ENCODE measurements at places on chromosomes 7 and 10. TPM values are rescaled to one million over a fixed set of nuclear protein-coding genes. Genes with fewer than 3 reads are reported as not detected.

WIPF3 gene
- 36.0 TPM for polyA plus RNA-seq

IL6 gene
- not detected for polyA plus RNA-seq

SLC18A3 gene
- not detected for polyA plus RNA-seq

LLCFC1 gene
- not detected for polyA plus RNA-seq

PNLIPRP2 gene
- polyA plus RNA-seq = not detected

SLC13A1 gene
- not detected for polyA plus RNA-seq

OR2A42 gene
- 0.65 TPM for polyA plus RNA-seq

GRCh38 chr10:75801121-75801520, 369.7 kb downstream of the LRMDA start:
- no peak for DNase-seq

DNA sequence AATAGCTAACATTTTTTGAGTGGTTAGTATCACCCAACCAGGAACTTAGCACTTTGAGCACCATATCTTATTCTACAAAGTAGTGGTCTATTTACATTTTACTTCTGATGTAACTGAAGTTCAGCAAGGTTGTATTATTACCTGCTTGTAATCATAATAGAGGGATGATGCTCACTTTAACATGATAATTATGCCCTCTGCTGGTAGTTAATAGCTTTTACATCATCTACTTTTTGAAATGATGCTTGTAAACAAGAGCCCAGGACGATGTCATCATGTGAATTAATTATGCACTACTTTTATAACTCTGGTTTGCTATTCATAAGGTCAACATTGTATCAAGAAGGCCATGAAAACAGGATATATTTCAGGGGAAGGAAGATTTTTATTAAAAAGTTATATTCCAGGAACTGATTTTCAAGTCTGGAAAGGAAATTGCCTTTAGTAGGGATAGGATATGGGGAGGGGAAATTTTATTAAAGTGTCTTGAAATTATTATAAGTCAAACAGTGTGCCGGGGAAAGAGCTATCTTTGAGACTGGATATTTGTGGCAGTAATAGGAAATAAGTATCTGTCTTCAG, 80.3 kb upstream of the SCIN start:
- no peak for DNase-seq

DNA sequence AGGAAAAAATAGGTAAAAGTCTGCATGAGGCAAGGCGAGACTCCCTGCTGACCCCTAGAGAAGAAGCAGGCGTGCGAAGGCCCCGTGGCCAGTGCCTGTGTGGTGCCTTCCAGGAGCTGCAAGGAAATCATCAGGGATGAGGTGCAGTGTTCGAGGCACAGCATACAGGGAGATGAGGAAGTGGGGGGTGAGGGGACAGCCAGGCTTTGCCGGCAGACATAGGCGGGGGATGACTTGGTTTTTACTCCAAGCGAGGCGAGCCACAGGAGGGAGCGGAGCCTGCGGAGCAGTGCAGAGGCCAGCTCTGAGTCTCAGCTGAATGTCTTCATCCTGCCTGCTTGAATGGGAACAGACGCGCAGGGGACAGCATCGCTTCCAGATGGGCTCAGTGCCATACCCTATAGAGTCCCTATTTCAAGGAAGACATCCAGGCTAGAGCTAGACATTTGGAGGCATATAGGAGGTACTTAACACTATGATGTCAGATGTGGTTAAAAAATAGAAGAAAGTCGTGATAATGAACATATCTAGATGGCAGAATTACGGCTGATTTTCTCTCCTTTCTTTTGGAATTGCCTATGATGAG, 49.5 kb downstream of the TCERG1L start:
- no peak for DNase-seq

GRCh38 chr10:15052121-15052520, 8.4 kb downstream of the OLAH start:
- no peak for DNase-seq

- DNase-seq = no peak
Measured at GRCh38 chr10:102682416-102682815, 31.8 kb downstream of the ARL3 start.

- DNase-seq = no peak
Measured at GRCh38 chr7:57404343-57404966, 45.5 kb upstream of the ZNF716 start.

DNA sequence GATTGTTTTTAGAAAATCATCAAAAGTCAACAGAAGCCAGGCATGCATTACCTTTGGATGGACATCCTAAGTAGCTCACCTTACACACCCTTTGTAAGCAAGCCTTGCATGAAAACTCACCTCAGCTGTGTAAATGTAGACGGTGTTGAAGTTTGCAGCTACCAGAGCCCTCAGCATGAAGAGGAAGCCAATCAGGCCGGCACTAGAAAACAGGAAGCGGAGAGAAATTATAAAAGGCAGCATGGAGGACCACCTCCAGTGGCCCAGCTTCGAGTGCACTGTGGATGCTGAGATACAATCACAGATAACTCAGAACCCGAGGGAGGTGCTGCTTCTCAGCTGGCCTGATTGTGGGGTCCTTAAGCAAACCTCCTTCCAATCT, 75.3 kb downstream of the SVOPL start:
- DNase-seq = no peak

- no peak for DNase-seq
Measured at GRCh38 chr7:3028758-3029093, 14.9 kb downstream of the CARD11 start.

DNA sequence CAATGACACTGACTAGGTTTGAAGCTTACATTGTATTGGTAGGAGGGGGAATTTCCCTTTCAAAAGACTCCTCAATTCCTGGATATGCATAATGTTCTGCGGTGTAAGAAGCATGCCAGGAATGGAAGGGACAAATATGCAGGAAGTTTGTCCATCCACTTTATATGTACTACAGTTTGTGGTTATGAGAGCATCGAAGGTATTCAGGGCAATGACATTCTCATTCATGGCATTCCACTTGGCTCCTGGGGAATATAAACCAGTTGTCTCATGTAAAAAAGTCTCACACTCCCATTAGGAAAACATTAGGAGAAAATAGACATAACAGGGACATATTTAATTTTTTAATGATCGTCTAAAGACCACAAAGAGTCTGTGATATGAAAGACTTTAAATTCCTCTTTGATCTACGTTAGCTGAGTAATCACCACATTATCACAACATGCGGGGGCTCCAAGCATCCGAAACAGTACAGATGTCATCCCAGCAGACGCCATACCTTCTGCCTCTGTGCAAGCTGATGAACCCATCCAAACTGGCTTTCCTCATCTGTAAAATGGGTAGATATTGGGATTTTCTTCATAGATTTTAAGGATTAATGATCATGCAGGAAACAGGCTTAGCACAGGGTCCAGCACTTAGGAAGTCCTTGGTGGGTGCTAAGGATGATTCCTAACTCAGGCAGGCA, 675.3 kb downstream of the INHBA start:
- DNase-seq = no peak

DNA sequence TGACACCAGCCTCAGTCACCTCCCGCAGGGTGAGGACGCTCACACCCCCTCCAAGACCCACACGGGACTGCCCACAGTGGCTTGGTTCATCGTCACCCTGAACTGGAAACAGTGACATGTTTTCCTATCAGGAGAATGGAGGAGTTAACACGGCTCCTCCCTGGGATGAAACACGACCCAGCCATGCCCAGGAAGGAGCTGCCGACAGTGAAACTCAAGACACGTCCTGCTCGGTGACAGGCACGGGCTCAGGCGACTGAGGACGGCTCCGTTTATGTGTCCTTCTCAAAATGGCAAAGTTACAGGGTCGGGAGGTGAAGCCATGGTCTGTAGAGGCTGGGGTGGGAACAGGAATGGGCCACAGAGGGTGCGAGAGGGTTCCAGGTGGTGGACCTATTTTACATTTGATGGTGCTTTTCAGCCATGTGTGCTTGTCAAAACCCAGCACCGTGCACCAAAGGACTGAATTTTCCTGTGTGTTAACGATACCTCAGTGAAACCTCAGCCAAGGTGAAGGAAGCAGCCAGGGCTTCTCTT, 272.4 kb downstream of the ADARB2 start:
- no peak for DNase-seq

- no peak for DNase-seq
Measured at GRCh38 chr10:17196573-17196972, 4.9 kb downstream of the TRDMT1 start.

GRCh38 chr10:51524041-51524440, 175.4 kb downstream of the CSTF2T start:
- DNase-seq = no peak

DNA sequence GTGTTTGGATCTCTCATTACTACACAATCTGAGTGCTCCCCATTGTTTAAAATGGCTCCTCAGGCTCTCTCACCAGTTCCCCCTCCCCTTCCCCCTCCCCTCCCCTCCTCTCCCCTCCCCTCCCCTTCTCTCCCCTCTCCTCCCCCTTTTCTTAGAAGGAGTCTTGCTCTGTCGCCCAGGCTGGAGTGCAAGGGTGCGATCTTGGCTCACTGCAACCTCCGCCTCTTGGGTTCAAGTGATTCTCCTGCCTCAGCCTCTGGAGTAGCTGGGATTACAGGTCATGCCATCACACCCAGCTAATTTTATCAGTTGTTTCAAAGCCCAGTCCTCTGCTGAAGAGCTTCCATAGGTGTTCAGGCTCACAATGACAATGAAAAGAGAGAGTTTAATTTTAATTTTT, 3.6 kb upstream of the CCAR1 start:
- DNase-seq = no peak

GRCh38 chr10:97850446-97850845, 803 bp downstream of the GOLGA7B start:
- no peak for DNase-seq

GRCh38 chr7:30840141-30841024, 69.2 kb downstream of the MINDY4 start:
- DNase-seq = no peak

GRCh38 chr10:71128311-71128980, 83.9 kb upstream of the UNC5B start:
- peak; percentile 30 for DNase-seq

DNA sequence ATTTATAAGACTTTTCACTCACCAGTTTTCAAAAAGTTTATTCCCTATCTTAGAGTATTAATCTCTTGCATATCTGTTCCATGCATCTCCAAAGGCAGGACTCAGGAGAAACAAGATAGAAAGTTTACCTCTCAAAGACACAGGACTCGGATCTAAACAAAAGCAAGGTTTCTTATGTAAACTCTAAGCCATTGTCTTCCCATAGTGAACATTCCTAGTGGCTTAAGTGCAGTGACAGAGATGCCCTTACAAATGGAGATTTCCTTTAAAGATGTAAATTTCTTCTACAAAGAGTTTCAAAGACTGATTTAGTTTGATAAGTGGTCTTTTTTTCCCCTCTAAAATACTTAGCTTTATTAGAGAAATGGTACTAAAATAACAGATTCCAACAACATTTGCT, 209.8 kb downstream of the ACTR3B start:
- DNase-seq = no peak

DNA sequence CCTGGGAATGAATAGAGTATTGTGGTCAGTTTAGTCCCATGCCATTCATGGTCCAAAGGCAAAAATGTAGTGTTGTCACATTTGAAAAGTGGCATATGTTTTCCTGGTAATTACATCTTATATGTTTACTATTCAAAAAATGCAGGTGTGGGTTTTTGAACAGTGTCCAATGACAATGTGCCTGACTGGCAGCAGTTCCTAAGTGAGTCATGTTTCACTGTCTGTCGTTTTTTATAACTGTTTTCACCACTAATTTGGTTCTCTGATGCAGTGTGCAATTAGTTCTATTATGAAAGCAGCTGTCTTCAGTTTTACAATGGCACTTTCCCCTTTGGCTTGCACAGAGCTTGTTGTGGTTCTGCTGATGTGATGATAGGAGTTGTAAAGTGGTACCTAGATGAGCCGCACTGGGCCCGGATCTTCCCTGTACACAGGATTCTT, 162.3 kb downstream of the SEM1 start:
- no peak for DNase-seq

DNA sequence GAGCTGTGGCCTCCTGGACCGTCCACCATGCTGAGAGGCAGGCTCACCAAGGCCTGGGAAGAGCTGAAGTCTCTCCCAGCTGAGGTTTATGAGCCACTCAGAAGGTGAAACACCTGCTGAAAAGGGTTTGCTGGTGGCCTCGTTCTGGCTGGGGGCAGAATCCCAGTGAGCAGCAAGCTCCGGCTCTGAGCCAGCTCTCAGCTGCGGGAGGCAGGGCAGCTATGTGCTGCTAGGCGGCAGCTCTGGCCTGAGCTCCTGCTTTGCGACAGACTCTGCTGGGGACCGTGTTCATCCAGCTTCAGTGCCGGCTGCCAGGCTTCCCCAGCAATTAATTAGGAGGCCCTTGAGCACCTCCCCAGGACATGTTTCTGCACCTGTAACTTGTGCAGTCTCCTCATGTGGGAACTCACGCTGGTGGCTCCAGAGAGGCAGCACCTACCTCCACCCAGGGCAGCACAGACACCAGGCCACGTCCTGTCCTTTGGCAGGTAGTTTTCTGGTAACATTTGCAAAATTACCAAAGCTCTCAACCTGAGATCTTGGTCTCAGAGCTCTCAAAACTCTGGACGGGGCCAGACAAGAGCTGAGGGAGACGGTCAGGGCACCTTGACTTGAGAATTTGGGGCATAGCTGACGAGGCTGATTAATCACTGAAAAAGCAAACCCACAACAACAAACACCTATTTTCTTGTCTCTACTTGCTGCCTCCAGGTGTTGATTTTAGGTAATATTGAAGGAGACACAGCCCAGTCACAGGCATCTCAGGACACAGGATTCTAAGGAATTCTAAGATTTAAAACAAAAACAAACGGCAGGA, 185.0 kb downstream of the TCERG1L start:
- no peak for DNase-seq

- no peak for DNase-seq
Measured at GRCh38 chr7:123210986-123211385, 11.2 kb upstream of the SLC13A1 start.

DNA sequence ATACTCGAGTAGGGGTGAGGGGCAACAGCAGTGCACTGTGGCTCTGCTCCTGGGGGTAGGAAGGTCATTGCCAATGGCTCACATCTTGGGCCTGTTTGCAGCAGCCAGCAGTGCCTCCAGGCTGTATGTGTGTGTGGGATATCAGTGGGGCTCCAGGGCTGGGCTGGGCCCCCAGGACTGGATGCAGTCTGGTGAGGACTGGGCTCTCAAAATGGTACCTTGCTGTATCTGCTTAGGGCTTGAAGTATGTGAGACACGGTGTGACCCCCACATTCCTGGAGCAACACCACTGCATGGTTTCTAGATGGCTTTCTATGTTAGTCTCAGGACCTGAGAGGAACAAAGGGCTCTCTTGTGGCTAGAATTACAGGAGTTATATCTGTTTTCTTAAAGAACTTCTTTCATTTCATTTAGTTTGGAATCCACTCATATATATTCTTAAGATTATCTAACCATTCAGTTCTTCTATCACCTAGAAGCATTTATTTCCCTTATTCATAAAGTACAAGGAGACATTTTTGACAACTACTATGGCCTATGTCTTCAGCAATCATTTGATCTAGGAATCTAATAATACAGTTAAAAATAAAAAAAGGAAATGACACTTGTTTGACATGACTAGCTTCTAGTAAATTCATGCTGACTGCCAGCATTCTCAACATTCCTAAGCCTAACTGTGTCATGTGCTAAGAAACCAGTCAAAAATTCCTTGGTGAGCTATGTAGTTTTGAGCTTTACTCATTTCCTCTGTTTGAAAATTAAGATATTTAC, 443.2 kb upstream of the SEMA3A start:
- peak; percentile 55 for DNase-seq
